Endothelial cell of umbilical vein (primary cell): ENCODE measurements at places on chromosomes 1 and 21. TPM values are rescaled to one million over a fixed set of nuclear protein-coding genes. Genes with fewer than 3 reads are reported as not detected.

DNA sequence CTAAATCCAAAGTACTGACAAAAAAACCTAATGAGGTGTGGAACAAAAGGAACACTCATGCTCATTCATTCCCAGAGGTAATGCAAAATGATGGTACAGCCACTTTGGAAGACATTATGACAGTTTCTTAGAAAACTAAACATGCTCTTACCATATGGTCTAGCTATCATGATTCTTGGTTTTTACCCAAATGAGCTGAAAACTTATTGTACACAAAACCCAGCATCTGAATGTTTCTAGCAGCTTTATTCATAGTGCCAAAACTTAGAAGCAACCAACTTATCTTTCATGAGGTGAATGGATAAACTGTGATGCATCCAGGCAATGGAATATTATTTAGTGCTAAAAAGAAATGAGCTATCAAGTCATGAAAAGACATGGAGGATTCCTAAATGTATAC lies 318.4 kb upstream of the OLFM3 start:
- DNase-seq: no peak
- H3K27ac ChIP-seq: no peak overlapping the region
- H3K36me3 ChIP-seq: no peaks in the 10 kb centered on the region
- H3K4me3 ChIP-seq: no peak overlapping the region

DNA sequence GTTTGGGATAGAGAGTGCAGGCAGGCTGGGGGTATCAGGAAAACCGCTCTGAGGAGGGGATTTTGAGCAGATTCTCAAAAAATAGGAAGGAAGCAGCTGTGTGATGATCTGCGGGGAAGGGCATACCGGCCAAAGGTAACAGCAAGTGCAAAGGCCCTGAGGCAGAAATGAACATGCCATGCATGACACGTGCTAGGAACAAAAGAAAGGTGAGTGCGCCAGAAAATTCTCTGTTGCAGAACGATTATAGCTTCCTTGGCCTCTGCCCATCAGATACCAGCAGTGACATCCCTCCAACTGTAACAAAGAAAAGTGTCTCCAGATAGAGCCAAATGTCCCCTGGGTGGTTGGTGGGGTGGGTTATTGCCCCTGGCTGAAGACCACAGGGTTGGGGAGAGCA lies 37.0 kb upstream of the FAM131C start:
- H3K27ac ChIP-seq: no peak overlapping the region
- H3K4me3 ChIP-seq: no peak overlapping the region
- no peaks in the 10 kb centered on the region for H3K27me3 ChIP-seq

DNA sequence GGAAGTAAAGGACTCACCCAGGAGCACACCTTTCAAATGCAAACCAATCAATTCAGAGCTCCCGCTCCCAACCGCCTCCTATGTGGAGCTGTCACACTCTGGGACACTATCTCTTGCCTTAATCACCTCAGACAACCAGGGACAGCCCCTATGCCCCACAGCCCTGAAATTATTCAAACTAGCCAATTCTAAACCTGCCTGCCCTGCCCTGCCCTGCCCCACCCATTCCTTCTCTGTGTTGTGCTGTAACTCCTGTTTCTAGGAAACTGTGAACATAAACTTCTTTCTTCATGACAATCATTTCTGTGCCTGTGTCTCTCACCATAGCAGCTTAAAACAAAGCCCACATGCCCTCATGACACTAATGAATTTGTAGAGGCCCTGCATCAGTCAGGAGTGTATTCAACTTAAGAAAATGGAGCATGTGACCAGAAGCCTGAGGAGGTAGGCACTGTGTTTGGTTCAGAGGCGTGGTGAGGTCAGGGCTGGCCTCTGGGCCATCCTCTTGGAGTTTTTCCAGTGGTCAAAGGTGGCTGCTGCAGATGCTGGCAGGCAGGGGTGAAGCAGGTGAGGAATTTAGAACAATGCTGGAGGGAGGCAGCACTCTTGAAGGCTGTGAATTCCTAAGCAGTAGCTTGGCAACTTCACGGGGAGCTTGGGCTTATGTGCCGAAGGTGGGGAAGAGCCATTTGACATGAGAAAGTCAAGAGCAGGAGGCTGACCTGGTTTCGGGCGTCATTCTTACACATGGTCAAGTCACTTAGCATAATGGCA lies 74.5 kb downstream of the RHOU start:
- no peak overlapping the region for H3K27ac ChIP-seq
- no peak overlapping the region for H3K4me3 ChIP-seq
- no peaks in the 10 kb centered on the region for H3K4me1 ChIP-seq
- H3K27me3 ChIP-seq: no peaks in the 10 kb centered on the region

Gene SLC9C2
- 0.15 TPM in 1 of 2 replicates, not detected in the other for total RNA-seq

Gene EXOC8
- 12.6 and 13.2 TPM in 2 replicates for total RNA-seq

Gene TP73
- total RNA-seq: 0.15 TPM in 1 of 2 replicates, not detected in the other

Gene IL24
- total RNA-seq: not detected in 2 replicates

Gene RBP7
- not detected in 2 replicates for total RNA-seq
